ENCODE measurements at places on chromosomes 1 and 21. TPM values are rescaled to one million over a fixed set of nuclear protein-coding genes. Genes with fewer than 3 reads are reported as not detected.

The SPRR2D gene
- total RNA-seq = not detected

The DLGAP3 gene
- 0.43 TPM for total RNA-seq

The RNU1-2 gene
- total RNA-seq = 1,358 TPM

The APOBEC4 gene
- total RNA-seq = not detected

The ACTL8 gene
- not detected for total RNA-seq

The NKAIN1 gene
- total RNA-seq = 0.14 TPM

The OR4F29 gene
- not detected for total RNA-seq

The S100A10 gene
- 212 TPM for total RNA-seq

The RGS13 gene
- 3.4 TPM for total RNA-seq

The FAM151A gene
- not detected for total RNA-seq

The PKLR gene
- 1.7 TPM for total RNA-seq

The PLEKHA6 gene
- total RNA-seq = 115 TPM

The FGGY gene
- 36.4 TPM for total RNA-seq

The FCRL1 gene
- not detected for total RNA-seq

The SLC6A17 gene
- 0.35 TPM for total RNA-seq

The TRIM45 gene
- 7.2 TPM for total RNA-seq

The ECM1 gene
- total RNA-seq = 681 TPM

The SPRR1B gene
- not detected for total RNA-seq

The ALDH4A1 gene
- total RNA-seq = 26.4 TPM

The TMEM82 gene
- total RNA-seq = 4.9 TPM

The TRAF3IP3 gene
- total RNA-seq = 8.9 TPM

The LIPI gene
- not detected for total RNA-seq

The UBXN10 gene
- total RNA-seq = 2.3 TPM

The HCRTR1 gene
- not detected for total RNA-seq

The AKT3 gene
- 35.0 TPM for total RNA-seq

The UTS2 gene
- total RNA-seq = not detected

The C8A gene
- 10.7 TPM for total RNA-seq

The SHISA4 gene
- total RNA-seq = 29.4 TPM

The CNR2 gene
- 0.03 TPM for total RNA-seq

All from mucosa of gallbladder (tissue), 1 donor.